ENCODE measurements at places on chromosomes 1 and 21. TPM values are rescaled to one million over a fixed set of nuclear protein-coding genes. Genes with fewer than 3 reads are reported as not detected.

- no peak for DNase-seq
Observed at GRCh38 chr1:9107136-9107535, 21.8 kb downstream of the GPR157 start.

GRCh38 chr1:240802271-240802670, 190.3 kb upstream of the GREM2 start:
- DNase-seq, result no peak

DNA sequence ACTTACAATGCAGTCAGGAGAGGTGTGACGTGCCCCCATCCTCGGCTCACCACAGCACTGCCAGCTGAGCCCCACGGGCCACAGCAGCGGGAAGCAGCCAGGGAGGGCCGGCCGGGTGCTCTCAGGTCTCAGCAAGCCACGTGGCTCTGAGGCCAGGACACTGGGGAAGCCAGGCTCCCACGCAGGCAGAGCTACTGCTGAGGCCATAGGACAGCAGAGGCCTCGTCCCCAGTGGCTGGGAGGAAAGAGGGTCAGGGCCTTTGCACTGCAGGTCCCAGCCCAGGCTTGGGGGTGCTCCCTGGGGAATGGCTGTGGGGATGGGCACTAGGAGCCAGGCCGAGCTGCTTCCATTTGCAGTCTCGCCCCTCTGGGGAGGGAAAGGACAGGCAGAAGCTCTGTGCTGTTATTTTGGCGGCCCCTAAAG, 5.8 kb downstream of the LRRC47 start:
- DNase-seq, result no peak

- DNase-seq, result no peak
Observed at GRCh38 chr1:198168227-198168626, 11.4 kb downstream of the NEK7 start.

DNA sequence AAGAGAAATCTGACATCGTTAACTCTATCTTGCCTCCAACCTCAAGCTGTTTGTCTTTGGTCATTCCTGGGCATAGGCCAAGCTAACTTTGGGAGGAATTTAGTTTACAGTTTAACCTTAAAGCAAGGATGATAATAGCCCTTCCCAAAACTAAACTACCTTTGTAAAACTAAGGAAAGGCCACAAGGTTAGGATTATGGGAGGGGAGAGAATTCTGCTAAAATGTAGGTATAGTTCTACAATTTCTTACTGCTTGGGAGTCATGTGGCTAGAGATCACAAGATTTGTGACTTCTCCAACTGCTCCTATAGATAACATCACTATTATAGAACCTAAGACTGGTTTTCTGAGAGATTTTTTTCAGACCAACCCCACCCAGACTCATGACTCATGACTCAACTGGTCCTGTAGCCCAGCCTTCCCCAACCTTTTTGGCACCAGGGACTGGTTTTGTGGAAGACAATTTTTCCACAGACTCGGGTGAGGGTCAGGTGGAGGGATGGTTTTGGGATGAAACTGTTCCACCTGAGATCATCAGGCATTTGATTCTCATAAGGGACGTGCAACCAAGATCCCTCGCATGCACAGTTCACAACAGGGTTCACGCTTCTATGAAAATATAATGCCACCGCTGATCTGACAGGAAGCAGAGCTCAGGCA, 70.7 kb upstream of the MUTYH start:
- DNase-seq, result no peak

DNA sequence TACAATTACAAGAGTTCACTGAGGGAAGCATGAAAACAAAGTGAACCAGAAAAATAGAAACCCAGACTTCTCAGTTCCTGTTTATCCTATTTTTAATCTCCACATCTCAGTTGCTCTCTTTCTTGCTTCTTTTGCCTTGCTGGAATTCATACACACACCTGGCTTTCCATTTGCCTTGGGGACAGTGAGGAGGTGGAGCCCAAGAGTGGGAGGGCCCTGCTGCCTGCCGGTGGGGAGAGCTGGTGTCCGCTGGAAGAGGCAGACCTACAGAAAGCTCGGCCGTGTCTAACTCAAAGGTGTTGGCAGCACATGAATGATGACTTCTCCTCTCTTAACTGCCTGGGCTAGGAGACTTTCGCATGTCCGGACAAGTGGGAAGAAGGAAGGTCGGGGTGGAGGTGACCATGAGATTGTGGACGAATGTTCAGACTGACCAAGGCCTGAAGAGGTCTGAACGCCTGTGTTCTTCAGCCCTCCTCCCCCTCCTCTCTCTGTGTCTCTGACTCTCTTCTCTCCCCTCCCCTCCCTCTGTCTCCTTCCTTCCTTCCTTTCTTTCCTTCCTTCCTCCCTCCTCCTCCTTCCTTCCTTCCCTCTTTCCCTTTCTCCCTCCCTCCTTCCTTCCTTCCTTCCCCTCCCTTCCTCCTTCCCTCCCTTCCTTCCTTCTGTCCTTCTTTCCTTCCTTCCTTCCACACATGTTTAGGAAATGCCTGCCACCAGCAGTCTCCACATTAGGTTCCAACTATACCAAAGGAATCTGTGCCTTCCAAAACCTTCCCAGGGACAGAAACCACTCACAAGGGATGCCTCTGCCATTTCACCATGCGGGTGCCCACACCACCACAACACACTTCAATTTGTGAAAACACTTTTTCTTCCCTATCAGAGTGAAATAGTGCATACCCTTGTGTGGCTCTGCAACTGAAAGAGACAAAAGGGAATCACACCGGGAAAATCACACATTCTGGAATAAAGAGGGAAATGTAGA, 157.3 kb upstream of the RUNX1 start:
- DNase-seq, result no peak

DNA sequence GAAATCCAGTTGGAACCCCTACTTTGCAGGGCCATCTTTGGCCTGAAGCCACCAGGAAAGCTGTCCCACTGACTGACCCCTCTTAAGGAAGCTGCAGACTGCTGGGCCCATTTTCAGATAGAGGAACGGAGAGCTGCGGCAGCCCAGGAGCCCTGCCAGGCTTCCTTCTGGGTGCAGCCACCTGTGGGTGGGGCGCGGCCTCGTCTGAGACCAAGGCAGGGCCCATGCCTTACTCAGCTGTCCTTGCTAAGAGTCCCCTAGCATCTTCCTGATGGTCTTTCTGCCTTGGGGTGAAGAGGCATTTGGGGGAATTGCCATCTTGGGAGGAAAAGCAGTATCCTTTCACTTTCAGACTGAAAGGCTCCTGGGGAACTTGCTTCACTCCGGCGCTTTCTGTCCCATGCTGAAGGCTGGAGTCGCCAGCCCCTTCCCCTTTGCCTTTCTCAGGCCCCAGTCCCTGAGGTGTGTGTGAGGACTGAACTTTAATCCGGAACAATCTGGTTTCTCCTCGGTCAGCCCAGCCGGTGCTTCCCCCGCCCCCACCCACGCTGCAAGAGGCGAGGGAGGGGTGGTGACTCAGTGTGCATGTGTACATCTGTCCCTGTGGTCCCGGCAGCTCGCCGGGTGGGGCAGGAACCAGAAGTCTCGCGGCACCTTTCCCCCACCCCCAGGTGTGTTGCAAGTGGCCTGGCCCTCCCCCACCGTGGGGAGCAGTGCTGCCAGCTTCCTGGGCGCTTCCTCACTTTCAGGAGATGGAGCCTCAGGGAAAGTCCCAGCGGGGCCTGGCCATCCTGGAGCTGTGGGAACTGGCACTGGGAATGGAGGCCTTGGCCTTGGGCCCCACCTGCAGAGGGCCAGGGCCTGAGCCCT, 5.1 kb downstream of the ZC3H12A start:
- DNase-seq, result peak; percentile 62

- DNase-seq, result no peak
Observed at GRCh38 chr1:5632224-5632623, 360.0 kb downstream of the NPHP4 start.

DNA sequence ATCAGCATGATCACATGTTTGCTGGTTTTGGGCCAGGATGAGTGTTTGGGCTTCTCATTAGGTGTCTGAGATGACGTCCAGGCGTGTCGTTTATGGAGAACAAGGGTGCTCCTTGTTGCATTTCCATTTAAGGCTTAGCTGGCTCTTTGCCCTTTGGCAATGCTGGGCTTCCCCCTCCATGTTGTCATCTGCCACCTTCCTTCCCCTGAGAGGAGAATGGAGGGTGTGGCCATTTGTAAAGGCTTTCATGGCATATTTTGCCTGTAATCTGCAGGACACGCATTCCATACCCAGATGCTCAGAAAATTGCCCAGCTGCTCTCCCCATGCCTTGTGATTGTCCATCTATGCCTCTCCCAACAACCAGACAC, 27.7 kb downstream of the PKP1 start:
- no peak for DNase-seq

- peak; percentile 53 for DNase-seq
Observed at GRCh38 chr1:35929730-35930592, 944 bp upstream of the AGO3 start.

GRCh38 chr1:1757422-1758058, 20.7 kb downstream of the NADK start:
- DNase-seq, result no peak

DNA sequence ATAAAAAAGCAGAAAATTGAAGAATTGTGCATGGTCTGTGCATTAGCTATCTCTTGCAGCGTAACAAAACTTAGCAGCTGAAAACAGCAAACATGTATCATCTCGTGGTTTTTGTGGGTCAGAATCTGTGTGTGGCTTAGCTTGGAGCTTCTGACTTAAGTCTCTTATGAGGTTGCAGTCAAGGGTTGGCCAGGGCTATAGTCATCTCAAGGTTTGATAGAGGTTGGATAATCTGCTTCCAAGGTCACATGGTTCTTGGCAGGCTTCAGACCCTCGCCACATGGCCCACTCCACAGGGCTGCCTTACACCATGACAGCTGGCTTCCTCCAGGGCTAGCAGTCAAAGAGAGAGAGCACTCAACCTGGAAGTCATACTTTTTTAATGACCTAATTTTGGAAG, 35.9 kb downstream of the CNST start:
- DNase-seq, result no peak

DNA sequence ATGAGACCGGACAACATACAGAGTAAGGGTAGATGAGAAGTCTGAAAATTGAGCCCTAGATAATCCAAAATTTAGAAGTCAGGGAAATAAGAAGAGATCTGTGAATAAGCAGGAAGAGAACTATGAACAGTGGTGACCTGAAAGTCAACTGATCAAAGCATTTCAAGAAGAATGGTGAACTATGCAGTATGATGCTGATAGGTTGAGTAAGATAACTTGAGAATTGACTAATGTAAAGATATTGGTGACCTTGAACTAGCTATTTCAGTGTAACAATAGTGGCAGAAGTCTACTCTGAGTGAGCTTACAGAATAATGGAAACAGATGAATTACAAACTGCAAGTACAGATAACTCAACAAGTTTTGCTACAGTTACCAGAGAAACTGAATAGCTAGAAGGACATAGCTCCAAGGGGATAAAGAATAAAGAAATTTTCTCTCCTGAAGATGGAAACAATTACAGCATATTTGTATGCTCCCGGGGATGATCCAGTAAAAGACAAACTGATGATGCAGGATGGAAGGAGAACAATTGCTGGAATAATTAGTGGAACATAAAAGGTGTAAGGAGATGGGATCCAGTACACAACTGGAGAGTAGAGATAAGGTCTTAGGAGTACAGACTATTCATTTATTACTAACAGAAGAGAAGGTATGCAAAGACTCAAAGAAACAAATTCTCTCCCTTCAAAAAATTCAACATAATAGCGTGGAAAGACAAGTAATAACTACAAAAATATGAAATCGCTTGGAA, 10.9 kb downstream of the NRDC start:
- DNase-seq, result no peak

DNA sequence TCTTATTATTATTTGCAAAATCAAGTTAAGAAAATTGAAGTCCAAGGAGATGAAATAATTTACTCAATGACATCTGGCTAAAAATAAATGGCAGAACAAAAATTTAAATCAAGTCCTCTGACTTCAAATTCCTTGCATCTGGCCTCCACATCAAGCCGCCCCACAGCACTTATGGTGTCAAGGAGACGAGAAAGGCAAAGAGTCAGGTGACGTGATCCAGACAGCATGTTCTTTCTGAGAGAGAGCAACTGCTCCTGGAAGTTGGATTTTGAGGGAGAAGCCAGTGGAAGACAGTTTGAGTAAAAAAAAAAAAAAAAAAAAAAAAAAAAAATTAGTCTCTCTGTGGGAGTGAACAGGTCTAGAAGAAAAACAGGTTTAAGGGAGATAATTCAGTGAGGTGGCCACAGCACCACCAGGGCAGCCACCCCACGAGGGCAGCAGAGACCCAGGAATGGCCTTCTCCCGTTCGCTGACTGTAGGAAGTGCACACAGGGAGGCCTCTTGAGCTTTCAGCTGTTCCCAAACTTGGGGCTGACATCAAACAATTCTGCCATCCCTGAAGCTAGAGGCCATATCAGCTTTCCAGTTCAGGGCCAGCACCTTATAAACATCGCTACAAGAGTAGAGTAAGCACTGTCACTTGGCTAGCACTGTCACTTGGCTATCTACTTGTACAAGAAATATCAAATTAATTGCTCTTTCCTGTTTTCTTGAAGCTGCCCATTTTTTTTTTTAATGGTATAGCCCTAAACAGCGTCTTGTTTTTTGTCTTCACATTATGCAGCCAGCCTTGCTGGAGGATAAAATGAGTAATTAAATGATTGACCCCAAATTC, 7.8 kb downstream of the C1orf162 start:
- DNase-seq, result peak; percentile 60

MSH4 gene
- total RNA-seq, result not detected

SPRR3 gene
- total RNA-seq, result not detected

ETV3L gene
- not detected for total RNA-seq

KRTAP19-3 gene
- not detected for total RNA-seq

FCER1G gene
- total RNA-seq, result 0.67 TPM

TRIM46 gene
- total RNA-seq, result 1.1 TPM

All from CD8-positive, alpha-beta T cell (primary cell).